Osteoblast (primary cell): ENCODE measurements at places on chromosomes 16 and 17.

GRCh38 chr17:72143245-72143644, 22.4 kb downstream of the SOX9 start:
- DNase-seq: no peak
- no peak overlapping the region for H3K27ac ChIP-seq
- no peak overlapping the region for H3K4me3 ChIP-seq
- peaks cover 12% of the 10 kb centered on the region for H3K4me1 ChIP-seq
- H3K27me3 ChIP-seq: peaks cover 2% of the 10 kb centered on the region
- H3K36me3 ChIP-seq: no peaks in the 10 kb centered on the region

GRCh38 chr17:73349647-73350046, 37.8 kb upstream of the CDC42EP4 start:
- H3K27ac ChIP-seq: no peak overlapping the region
- no peaks in the 10 kb centered on the region for H3K36me3 ChIP-seq
- no peak overlapping the region for H3K4me3 ChIP-seq
- peaks cover 2% of the 10 kb centered on the region for H3K27me3 ChIP-seq
- no peaks in the 10 kb centered on the region for H3K4me1 ChIP-seq
- DNase-seq: no peak

DNA sequence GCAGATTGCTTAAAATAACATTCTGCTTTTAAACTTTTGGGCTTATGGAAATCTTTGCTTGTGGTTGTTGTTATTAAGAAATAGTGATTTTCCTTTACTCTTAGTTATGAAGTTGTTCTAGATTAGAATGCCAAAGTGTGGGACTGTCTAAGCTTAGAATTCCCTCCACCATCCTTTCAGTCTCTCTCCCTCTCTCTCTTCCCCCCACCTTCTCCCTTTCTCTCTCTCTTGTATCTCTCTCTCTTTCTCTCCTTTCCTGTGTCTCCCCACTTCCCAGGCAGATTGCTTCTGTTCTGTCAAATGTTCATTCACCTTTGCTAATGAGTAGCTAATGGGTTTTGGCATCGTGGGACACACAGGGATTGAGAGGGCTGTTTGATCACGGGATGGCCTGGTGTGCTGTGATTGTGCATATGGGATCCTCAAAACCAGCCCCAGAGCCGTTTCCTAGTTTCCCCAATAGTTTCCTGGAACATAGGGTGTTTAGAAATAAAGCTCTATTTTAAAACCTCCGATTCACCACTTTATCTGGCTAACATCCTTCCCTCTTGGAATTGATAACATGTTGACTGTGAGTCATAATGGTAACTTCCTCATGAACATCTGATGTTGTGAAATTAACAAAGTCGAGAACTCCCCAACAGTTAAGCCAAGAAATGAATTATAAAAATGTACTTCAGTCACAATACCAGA, 502.6 kb downstream of the TMEM114 start:
- H3K4me3 ChIP-seq: no peak overlapping the region
- no peaks in the 10 kb centered on the region for H3K4me1 ChIP-seq
- H3K27me3 ChIP-seq: no peaks in the 10 kb centered on the region
- DNase-seq: no peak
- no peaks in the 10 kb centered on the region for H3K36me3 ChIP-seq

GRCh38 chr17:60678118-60678444, 430 bp downstream of the BCAS3 start:
- H3K36me3 ChIP-seq: no peaks in the 10 kb centered on the region
- peak overlapping the region; percentile 71 for H3K27ac ChIP-seq
- H3K4me3 ChIP-seq: peak overlapping the region; percentile 89
- DNase-seq: peak; percentile 48
- peaks cover 11% of the 10 kb centered on the region for H3K4me1 ChIP-seq
- H3K27me3 ChIP-seq: no peaks in the 10 kb centered on the region
